K562 (cell line): ENCODE measurements at places on chromosomes 16 and 17. TPM values are rescaled to one million over a fixed set of nuclear protein-coding genes. Genes with fewer than 3 reads are reported as not detected.
A peak's percentile ranks its signal among the peaks of the same experiment; 100 is the strongest.

DNA sequence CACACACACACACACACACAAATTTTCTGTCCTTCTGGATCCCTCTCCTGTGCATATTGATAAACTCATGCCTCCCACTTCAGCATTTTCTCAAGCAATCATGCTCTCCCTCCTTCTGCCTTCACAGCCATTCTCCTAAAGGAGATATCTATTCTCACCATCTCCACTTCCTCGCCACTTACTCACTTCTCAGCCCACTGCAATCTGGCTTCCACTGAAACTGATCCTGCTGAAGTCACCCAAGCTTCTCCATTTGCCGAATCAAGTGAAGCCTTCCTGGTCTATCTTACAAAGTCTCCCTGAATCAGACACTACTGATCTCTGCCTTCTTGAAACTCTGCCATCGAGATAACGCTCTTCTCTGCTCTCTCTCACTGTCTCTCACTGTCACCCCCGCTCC is 54.0 kb upstream of the GNAO1 start:
- no peak for DNase-seq

DNA sequence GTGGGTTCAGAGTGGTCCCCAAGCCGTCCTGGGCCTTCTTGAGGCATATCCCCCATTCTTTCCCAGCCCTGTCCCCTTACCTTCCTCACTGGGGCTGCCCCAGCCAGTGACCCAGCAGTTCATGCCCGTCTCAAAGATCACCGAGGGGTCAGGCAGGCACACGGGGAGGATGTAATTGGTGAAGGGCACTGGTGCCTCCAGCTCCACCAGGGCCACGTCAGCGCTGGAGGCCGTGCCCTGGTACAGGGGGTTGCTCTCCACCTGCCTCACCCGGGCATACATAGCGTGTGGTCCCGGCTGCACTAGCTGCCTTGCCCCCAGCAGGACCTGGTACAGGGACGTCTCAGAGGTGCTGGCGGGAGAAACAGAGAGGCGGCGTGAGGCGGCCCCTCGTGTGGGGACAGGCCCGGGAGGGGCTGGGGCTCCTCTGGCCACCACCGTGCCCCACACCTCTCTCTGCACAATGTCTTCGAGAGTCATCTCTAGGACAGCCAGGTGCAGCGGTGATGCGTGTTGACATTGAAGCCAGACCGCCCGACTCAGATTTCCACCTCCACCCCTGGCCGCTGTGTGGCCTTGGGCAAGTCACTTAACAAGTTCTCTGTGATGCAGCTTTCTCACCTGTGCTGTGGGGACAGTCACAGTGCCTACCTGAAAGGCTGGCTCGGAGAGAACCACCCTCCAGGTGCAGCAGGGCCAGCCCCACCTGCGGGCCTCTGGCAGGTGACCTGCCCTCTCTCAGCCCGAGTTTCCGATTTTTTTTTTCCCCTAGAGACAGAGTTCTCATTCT is 5.8 kb downstream of the PRSS27 start:
- no peak for DNase-seq

DNA sequence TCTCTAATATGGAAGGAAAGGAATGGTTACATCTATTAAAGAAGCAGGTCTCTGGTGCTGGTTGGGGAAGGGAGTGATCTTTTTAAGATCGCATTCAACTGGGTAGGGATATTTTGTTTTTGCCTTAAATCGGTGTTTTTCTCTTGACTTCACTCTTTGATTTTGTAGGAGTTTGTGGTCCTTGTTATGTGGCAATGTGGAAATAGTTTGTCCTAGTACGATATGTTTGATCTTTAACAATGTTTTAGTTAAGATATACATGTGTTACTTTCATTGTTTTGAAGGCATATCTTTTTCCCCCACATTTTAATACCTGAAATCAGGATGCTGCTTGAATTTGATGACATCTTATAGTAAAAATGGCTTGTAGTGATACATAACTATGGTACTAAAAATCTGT is 8.7 kb downstream of the GGNBP2 start:
- DNase-seq, result no peak

- DNase-seq, result no peak
Observed at GRCh38 chr17:14768923-14769322, 468.0 kb downstream of the HS3ST3B1 start.

- DNase-seq, result no peak
Observed at GRCh38 chr17:81499601-81499970, 13.0 kb downstream of the ACTG1 start.

DNA sequence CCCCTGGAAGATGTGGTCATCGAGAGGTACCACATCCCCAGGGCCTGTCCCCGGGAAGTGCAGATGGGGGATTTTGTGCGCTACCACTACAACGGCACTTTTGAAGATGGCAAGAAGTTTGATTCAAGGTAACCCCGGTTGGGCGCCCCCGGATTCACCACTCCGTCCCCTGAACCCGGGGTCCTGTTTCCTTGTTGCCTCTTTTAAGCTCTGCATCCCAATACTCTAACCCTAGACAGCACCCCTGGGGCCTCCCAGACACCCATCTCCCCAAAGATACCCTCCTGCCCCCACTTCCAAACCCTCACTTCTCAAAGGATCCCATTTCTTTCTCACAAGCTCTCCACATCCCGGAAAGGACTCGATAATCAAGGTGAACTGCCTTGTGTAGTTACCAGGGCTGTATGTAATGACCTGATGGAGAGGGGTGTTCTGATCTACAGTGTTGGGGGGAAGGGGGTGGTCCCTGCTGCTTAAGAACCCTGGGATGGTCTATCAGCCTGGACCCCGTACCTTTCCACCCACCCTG is 412 bp downstream of the FKBP10 start:
- no peak for DNase-seq

- DNase-seq, result no peak
Observed at GRCh38 chr17:33055746-33056145, 64.1 kb downstream of the SPACA3 start.

DNA sequence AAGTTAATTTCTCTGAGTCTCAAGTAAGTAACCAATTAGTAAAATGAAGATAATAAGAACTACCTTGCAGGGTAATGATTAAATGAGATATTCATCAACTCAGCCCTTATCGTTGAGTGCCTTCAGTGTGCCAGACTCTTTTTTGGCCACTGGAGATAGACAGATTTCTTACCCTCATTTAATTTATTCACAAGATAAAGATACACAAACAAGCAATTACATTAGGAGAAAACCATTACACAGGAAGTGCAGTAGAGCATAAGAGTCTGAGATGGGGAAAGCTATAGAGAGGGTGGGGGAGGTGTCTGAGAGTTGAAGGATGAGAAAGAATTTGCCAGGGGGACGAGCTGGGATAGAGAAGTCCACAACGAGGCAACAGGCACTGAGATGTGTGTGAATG is 72.5 kb upstream of the BCAR1 start:
- DNase-seq, result no peak

DNA sequence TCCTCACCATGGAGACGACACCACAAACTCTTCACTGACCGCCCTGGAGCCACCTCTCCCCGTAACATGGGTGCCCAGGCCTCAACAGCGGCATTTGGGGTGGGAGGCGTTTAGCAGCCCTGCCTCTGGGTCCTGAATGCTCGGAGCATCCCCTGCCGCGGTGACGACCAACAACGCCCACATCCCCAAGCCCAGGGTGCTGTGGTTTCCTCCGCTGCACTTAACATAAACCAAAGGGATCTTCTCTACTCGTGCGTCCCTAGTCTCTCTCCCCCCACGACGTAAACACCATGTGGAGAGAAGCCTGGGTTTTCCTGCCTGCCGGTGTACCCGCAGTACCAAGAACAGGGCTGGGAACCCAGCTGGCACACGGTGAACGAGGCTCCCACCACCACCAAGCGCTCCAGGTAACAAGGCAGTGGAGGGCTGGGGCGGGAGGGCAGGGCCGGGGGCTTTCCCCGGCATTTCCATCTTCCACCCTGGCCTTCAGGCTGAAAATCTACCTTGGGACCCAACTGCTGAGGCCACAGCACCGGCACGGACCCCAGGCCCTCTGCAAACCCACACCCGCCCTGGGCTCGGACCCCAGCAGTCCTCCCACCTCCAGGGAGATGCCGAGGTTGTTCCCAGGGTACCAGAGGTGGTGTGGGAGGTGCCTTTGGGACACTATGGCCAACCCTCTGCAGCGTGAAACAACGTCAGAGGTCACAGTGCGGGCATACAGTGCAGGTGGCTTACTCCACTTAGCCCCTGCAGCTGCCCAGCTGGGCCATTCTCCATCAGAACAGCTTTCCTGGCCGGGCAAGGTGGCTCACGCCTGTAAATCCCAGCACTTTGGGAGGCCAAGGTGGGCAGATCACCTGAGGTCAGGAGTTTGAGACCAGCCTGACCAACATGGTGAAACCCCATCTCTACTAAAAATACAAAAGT is 54.3 kb downstream of the TIMM22 start:
- DNase-seq, result no peak

DNA sequence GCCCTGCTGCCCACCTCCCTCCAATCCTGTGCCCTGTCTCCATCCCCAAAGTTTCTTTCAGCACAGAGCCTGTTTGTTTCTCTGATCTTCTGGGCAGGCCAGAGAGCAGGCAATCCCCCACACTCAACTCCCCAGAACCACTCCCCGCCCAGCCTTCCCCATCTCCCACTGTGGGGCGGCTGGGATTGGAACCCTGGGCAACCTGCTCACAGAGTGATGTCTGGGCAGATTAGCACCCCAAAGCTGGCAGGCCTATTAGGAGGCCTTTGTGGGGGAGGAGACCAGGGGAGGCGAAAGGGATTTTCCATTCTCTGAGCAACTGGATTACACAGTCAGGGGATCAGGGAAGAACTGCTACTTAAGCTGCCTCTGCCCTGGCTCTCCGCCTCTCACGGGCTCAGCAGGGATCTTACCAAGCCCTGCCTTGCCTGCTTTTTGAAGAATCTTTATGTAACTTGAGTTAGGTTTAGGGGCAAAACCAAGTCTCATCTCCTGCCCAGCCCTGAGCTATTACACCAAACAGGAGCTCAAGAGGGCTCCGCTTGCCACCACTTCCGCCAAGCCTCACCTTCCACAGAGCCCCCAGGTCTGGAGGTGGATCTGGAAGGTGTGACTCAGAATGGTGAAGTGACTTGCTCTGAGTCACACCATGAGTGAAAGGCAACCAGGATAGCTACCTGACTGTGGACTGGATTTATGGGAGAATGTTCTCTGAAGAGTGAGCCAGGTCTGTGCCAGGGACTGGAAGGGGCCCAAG is 16.0 kb upstream of the LHX1 start:
- peak; percentile 32 for DNase-seq

DNA sequence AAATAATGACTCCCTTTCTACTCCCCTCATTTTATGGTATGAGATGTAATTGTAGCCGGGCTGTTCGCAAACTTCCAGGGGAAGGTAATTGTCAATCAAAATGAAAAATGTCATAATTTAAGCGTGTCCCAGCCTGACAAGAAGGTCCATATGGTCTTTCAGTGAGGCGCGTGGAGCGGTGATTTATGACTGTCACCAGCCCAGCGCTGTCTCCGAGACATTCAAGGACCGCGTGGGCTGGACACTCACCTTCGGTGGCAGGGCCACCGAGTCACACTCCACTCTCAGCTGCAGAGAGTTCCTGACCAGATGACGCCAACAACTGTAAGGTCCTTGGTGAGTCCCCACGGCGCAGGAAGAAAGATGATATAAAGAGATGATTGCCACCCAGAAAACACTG is 157.7 kb upstream of the TNRC6C start:
- DNase-seq, result no peak

Gene CHRNE
- not detected in 2 replicates for polyA plus RNA-seq

Gene MAP2K6
- not detected in 2 replicates for polyA plus RNA-seq

Gene FSCN2
- 0.08 TPM in 1 of 2 replicates, not detected in the other for polyA plus RNA-seq

Gene ITGAL
- polyA plus RNA-seq, result not detected in 2 replicates

Gene PYY
- polyA plus RNA-seq, result not detected in 2 replicates

Gene MYH2
- not detected in 2 replicates for polyA plus RNA-seq
